ENCODE measurements at places on chromosomes 1 and 21.

GRCh38 chr1:216485042-216485441 is 61.8 kb upstream of the USH2A start:
- DNase-seq, result no peak

DNA sequence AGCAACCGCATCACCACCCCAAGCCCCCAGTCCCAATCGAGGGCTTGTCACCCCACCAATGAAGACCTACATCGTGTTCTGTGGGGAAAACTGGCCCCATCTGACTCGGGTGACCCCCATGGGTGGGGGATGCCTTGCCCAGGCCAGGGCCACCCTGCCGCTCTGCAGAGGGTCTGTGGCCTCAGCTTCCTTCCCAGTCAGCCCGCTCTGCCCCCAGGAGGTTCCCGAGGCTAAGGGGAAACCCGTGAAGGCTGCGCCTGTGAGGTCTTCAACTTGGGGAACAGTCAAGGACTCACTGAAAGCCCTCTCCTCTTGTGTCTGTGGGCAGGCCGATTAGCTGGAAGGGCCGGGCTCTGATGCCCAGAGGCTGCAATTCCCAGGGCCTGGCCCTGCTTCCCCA is 2.0 kb downstream of the SRARP start:
- DNase-seq, result no peak

GRCh38 chr1:171972846-171973245 is 131.5 kb downstream of the DNM3 start:
- DNase-seq, result no peak

DNA sequence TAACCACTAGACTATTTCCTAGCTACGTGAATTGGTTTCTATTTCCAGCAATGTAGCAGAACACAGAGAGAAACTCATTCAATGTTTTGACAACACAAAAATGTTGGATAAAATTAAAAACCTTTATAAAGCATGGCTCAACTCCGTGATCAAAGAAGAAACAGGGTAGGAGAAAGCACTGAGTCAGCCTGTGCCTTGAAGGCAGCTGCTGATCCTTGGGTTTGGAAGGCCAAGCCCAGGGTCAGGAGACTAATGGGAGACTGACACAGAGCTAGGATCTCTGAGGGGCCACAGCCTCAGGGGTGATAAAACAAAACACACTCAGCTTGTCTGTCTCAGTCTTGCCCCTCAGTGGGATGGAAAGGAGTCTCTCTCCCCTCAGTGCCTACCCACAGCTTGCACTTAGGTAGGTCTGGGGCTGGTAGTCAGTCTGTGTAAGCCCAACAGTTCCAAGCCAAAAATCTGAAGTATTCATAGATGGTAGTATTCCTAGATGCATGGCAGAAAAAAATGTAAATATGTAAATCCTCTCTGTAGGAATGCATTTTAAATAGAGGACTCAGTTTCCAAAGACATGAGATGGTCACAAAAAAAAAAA is 53.3 kb downstream of the B3GALNT2 start:
- DNase-seq, result no peak

- DNase-seq, result no peak
Observed at GRCh38 chr1:231735411-231735810, 108.8 kb downstream of the DISC1 start.

Measured in activated naive CD4-positive, alpha-beta T cell treated with anti-CD3 and anti-CD28 coated beads, Interleukin-2, amount 50 U/mL, for 72 hours (primary cell).